Activated CD4-positive, alpha-beta T cell treated with anti-CD3 and anti-CD28 coated beads, Interleukin-2, amount 50 U/mL, for 1 hour (primary cell): ENCODE measurements at places on chromosomes 2 and 18.

- DNase-seq: no peak
These were observed 131.3 kb downstream of the EN1 start for GRCh38 chr2:118716102-118716501.

GRCh38 chr18:10032331-10033015, 118.7 kb downstream of the VAPA start:
- DNase-seq: no peak

- no peak for DNase-seq
These were observed 211.4 kb upstream of the DDX18 start for GRCh38 chr2:117603060-117603459.

- no peak for DNase-seq
These were observed 51.7 kb upstream of the ACVR2A start for GRCh38 chr2:147792966-147793617.

DNA sequence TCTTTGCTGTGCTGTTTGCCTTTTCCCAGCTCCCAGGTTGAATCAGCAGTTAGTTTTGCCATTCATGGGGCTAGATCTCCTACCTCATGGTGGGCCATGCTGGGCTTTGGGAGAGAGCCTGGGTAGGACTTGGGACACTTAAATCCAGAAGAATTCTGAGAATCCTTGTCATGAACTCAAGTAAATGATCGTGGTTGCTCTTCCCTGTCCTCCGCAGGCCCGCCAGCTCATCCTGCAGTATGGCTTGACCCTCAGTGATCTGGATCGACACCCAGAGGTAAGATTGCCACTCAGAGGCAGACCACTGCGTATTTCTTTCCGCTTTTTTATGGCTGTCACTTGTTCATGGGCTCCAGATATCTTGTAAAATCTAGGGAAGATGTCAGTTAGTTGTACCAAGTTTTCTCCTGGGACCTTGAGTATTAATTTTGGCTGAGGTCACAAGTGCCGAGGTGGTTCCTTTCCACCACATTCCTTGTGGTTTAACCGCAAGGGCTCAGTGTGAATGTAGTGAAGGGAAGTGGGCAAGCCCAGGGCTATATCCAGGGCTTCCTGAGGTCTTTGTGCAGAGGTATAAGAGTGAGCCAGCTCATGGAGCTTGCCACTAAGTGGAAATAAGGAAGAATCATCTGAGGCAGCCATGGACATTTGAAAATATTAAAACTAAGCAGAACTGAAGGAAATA, 37.7 kb downstream of the RPIA start:
- DNase-seq: no peak

DNA sequence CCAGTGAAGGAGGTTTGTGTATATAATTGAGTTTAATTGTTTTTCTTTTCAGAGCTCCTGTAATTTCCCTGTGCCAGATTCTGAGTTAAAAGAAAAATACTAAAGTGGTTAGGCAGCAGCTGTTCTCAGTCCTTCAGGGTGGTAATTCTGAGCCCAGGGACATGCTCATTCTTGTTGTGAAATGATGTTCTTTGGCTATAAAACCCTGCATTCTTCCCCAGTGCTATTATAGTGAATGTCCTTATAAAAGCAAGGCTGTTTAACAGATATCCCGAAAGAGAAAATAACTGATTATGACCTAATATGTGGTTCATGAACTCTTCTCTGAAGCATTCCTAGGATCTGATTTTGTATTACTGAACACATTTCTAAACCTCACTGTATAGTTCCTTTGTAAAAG, 34.0 kb downstream of the ADAM23 start:
- DNase-seq: no peak

- no peak for DNase-seq
These were observed 4.3 kb downstream of the IMPA2 start for GRCh38 chr18:11985586-11985985.

GRCh38 chr2:73892631-73893329, at the start of gene ACTG2:
TSS of gene ACTG2 (plus strand) at chr2:73893008. CDS start at chr2:73901312, 8,304 bp downstream.
- no peak for DNase-seq

DNA sequence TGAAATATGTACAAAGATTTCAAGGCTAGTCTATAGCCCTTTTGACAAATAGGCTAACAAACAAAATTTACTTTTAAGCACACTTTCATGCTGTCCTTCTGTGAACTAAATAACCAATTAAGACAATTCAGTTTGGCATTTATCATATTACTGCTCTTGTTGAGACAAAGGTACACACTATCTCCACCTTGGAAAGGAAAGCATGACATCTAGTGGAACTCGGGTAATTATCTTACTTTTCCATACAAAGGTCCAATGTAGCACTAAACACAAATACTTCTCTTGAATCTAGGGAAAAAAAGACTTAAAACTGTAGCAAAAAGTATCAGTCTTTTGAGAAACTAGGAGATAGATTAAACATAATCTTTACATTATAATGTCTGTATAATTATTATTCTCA, 125.0 kb upstream of the CD226 start:
- DNase-seq: no peak

DNA sequence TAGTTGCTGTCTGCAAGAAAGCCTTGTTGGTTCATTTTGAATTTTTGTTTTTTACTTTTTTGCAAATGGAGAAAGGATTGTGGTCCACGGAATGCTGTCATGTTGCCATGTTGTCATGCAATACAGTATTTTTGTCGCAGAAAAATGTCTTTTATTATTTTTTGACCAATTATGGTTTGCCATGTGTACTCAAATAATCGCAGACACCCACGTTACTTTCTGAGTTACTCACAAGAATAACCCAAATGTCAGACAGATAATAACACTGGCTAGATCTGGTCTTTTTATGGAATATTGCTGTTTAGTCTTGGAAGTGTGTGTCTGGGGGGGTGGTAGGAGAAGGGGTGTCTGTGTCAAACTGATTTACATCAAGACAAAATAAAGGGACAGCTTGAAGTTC, 188.9 kb downstream of the LTBP1 start:
- no peak for DNase-seq

DNA sequence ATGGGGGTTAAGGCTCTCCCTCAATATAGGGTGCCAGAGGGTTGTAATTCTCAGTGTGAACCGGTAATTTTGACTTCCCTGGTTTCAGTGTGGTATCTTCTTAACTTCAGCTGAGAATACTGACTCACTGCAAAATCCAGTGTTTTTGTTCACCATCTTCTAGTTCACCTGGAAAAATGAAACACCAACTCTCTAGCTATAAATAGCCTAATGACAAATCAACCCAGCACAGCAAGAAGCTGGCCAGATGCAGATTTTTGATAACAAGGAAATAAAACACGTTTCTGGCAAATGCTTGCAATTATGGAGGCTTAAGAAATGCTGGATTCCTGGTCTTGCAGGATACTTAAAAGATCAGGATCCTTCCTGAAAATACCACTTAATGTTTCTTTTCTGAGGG, 192.3 kb downstream of the CLIP4 start:
- no peak for DNase-seq

DNA sequence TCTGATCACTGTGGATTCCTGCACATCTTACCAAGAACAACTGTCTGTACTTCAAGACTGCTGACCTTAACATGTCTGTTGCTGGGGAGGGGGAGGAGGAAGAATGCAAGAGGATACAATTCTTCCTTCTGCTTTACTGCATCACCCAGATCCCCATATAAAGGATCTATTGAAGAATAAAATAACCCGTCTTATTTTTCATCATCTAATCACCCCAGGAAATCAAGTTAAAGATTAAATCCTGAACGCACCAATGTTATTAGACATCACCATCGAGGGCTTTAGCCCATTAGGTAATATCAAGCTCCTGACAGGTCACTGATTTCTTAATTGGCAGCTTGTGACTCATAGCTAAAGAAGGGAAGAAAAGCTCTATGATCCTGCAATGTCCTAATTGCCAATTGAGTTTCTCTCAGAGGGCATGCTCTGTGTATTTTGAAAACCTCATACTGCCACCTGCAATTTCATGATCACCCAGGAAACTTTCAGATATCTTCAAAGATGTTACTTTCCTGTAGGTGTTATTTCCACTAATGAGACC, 75.4 kb upstream of the KCNE4 start:
- no peak for DNase-seq

DNA sequence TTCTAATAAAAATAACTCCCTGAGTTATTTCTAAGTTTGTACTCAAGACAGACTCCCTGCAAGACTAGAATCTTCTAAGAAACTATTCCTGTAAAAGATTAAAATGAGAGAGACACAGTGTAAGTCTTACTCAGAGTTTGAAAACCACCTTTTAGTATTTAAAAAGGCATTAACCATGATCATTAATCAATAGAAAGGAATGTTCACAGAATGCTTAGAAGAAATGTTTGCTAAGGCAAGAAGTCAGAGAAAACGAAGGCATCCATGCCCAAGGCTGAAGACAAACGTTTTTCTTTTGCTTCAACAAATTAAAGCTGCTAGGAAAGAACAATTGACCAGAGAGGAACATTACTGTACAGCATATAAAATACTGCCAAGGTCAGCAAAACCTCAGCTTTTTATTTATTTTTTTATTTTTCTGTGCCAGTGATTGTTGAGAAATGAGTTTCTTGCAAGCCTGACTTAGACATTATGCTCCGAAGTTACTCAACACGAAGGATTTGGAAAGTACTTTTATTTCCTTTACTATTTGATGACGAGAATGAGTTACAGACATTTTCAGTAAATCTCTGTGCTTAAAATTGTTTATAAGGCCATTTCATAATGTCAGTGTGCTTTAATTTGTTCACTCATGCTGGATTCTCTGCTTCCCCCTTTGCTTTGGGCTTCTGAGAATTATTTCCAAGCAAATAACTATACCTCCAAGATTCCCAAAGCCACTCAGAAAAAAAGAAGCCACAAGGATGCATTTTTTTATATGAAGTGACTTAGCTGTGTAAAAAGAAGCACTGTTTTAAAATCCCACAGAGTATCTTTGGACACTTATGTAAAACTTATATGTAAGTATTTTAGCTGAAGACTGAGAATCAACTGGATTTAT, 20.5 kb downstream of the RND3 start:
- DNase-seq: no peak

DNA sequence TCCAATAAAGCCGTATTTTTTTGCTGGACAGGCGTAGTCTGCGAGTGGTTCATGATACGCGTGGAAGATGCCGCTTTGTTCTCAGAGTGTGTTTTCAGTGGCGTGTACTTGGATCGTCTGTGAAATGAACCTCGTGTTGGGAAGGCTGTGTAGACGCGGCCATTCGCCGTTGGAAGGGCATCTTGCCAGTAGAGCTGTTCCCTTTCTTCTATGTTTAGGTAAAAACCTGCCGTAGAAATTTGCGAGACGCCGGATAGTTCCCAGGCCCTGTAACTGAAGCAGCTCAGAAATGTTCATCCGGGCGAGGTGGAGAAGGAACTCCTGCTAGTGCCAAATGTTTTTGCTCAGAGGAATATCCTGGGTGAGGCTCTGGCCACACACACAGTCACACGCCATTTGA, 133.6 kb downstream of the NFATC1 start:
- DNase-seq: no peak

DNA sequence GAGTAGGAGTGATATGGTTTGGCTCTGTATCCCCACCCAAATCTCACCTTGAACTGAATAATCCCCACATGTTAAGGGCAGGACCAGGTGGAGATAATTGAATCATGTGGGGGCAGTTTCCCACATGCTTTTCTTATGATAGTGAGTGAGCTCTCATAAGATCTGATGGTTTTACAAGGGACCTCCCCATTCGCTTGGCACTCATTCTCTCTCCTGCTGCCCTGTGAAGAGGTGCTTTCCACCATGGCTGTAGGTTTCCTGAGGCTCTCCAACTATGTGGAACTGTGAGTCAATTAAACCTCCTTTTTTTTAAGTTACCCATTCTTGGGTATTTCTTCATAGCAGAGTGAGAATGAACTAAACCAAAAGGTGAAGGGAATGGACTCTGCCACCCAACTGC, 207.5 kb downstream of the LOXHD1 start:
- DNase-seq: no peak

DNA sequence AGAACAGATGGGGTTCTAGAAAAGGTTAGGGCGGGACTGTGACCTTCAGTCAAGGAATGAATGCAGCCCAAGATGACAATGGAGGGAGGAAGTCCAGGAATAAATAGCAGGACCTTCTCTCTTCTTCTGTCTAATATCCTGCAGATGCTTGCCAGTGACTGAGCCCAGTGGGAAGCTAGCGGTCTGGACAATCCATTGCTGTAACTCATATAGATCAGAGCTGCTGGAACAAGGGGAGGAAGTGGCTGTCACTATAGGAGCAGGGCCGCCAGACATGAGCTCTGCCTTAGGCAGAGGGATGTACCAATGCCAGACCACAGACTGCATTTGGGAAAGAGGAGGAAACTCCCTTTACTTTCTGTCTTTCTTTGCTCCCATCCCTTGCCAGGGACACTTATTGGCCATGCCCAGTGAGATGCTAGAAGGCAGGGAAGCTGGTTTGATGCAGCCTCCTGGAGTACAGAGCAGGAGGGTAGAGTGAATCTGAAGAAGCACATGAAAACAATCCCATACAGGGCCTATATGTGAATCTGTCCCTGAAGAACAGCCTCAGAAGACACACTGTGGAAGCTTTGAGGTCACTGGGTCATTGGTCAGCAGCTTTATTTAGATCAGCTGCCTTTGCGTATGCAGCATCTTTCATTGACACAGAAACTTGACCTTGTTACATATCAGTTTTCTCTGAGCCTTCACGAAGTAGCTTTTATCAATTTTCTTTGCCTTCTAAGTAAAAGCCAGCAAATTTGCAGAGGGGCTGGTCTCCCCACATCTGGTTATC, 65.4 kb downstream of the CCDC85A start:
- DNase-seq: no peak

DNA sequence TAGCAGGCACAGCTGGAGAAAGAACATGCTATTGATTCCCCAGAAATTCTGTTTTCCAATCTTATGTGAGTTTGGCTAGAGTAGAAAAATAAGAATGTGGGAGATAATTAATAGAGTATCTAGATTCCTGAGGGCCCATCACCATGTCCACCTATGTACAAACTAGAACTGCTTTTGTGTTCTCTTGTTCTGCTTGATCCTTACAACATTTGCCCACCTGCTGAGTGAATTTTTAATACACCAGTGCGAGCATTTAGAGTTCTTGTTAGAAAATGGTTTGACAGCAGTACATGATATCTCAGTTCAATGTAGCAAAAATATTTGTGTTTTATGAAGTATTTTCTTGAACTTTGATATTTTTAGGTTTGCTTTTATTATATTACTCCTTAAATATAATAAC, 52.3 kb upstream of the SPAG16 start:
- DNase-seq: no peak

- no peak for DNase-seq
These were observed 14.4 kb upstream of the E2F6 start for GRCh38 chr2:11480406-11480805.

DNA sequence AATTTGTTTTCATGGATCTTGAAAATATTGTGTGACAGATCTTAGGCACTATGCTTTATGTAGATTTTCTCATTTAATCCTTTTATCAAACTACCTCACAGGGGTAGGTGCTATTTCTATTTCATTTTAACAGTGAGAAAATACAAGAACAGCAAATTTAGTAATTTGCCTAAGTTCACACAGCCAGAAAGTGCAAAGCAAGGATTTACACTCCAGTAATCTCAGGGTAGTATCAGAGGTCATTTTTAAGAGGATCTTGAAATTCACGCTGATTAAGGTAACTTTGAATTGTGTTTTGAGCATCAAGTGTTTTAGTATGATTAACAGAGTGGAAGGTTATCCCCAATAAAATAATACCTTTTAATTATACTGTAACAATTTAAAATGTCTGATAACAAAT, 10.1 kb upstream of the KCNJ3 start:
- DNase-seq: no peak
